ENCODE measurements at places on chromosomes 7 and 10.

DNA sequence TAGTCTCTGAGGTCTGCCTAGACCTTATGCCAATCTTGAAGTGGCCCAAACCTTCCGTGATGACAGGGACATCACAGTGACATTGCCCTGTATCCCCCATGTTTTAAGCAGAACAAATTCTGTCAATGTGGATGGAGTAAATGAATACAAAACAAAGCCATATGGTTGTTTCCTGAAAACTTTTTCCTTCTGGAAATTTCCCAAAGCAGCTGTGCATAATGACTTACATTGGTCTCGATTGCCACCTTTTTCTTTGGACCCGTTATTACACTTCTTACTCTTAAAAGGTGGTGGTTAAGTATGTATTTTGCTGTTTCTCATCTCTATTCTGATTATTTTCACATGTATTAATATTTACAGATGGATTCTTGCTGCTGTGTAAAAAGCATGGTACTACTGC is 411.2 kb upstream of the KLF6 start:
- no peak for DNase-seq

- no peak for DNase-seq
Measured at GRCh38 chr7:4999369-4999950, 40.5 kb upstream of the MMD2 start.

- peak; percentile 72 for DNase-seq
Measured at GRCh38 chr7:75905785-75906604, 9.0 kb upstream of the POR start.

DNA sequence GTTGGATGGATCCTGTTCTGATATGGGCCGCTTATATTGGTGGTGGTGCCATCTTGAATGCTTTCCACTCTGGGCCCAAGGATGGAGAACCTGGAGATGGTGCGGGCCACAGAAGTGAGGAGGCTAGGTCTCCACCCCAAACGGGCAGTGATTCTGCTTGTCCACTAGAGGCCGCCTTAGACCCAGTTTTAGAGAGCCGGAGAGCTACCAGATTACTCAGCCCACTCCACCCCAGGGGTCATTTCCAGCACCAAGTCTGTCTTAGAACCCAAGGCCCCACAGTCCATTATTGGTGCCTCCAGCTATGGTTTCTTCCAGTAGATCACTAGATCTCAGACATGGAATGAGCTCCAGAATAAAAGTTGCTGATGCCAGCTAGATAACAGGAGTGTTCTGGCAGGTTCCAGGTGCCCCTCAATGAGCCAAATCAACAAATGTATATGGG is 11.8 kb upstream of the CAMK2G start:
- DNase-seq, result peak; percentile 88

GRCh38 chr7:139471740-139472353 is 11.6 kb downstream of the KLRG2 start:
- no peak for DNase-seq

GRCh38 chr10:102117391-102118159 is 2.6 kb downstream of the LDB1 start:
- peak; percentile 76 for DNase-seq

GRCh38 chr10:3418926-3419325 is 246.3 kb upstream of the PITRM1 start:
- DNase-seq, result no peak

DNA sequence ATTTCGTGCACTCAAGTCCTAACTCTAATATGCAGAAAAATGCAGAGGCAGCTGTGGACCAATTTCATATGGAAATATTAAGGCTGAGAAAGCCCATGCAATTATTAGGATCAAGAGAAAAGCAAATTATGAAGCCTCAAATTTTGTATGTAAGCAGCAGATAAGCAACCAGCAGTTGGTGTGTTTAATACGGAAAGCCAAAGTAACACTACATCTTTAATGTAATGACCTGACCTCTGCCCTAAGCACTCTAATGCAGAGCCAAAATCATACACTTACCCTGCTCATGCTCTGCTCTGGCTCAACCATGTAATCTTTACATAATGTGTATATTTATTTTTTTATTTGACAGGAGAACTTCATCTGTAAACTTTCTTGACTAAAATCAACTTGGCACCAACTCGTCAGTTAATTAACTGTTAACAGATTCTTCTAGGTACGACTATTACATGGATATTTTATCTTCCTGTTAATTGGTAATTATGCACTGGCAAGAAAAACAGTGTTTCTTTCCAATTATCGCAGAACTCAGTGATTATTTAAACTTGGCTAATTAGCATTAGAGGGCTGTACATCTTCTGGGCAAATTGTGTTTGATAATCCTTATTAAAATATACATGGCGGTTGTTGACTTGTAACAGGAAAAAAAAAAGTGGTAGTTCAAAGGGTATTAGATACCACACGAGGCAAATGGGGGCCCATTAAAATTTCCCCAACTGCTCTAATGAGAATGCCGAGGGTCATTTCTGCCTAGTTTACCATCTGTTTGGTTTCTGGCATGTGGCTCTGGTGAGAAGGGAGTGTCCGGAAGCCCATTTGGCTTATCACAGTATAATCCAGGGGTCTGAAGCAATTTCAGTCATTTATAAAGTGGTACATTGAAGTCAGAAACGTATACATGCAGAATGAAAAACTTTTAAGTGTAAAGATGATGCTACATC is 94.5 kb downstream of the RELN start:
- DNase-seq, result no peak

GRCh38 chr7:87966271-87966670 is 32.2 kb downstream of the ADAM22 start:
- no peak for DNase-seq

- peak; percentile 92 for DNase-seq
Measured at GRCh38 chr10:60944058-60944909, at the start of gene RHOBTB1. Gene RHOBTB1, minus strand, starts transcription at chr10:60944185. Its CDS starts 32,643 bp downstream, at chr10:60911542.

GRCh38 chr10:131802996-131803395 is 97.8 kb upstream of the PPP2R2D start:
- no peak for DNase-seq

GRCh38 chr10:61985715-61986114 is 84.2 kb downstream of the ARID5B start:
- DNase-seq, result no peak

DNA sequence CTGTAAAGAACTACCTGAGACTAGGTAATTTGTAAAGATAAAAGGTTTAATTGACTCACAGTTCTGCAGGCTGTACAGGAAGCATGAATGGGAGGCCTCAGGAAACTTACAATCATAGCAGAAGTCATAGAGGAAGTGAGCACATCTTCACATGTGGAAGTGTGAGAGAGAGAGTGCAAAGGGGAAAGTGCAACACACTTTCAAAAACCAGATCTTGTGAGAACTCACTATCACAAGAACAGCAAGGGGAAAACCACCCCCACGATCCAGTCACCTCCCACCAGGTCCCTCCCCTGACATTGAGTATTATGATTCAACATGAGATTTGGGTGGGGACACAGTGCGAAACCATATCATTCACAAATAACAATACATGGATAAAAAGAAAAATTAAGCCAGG is 24.5 kb downstream of the AVL9 start:
- no peak for DNase-seq

- DNase-seq, result no peak
Measured at GRCh38 chr10:47176206-47176902, 123.6 kb upstream of the GDF10 start.

DNA sequence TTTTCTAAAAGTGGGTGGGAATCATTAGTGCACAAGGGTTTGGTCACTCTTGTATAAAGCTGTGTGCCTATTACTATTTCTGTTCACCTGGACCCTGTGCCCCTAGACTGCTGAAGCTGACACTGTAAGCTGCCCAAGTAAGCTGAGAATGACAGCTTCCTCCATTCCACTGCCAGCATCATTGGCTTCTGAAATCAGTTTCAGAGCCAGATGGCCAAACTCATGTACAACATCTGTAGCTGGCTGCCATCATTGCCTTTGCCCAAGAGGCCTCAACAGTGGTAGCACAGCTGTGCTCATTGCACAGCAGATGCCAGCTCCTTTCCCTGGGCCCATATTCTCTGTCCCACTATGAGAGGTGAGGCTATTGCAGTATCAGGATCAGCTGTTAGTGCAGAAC is 165.7 kb downstream of the CPEB3 start:
- no peak for DNase-seq

DNA sequence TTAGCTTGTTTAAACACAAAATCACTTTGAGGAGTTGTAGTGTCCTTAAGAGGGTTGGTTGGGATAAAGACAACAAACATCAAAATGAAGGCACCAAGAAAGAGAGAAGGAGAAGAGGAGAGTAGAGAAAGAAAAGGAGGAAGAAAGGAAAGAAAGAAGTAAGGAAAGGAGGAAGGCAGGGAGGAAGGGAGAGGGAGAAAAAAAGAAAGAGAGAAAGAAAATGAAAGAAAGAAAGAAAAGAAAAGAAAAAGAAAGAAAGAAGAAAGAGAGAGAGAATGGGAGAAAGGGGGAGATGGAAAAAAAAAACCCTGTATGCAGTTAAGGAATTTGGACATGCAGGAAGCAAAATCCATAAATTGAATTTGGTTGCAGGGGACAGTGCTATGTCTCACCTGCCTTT is 635.4 kb upstream of the FZD8 start:
- no peak for DNase-seq

- DNase-seq, result peak; percentile 93
Measured at GRCh38 chr10:69769395-69769992, 32.2 kb upstream of the COL13A1 start.

- DNase-seq, result peak; percentile 44
Measured at GRCh38 chr10:115092555-115093285, 445 bp upstream of the ATRNL1 start.

GRCh38 chr7:81211934-81212320 is 293.1 kb upstream of the SEMA3C start:
- no peak for DNase-seq
